RPMI8226 (cell line): ENCODE measurements at places on chromosomes 5 and 9.

- no peak for DNase-seq
Observed at GRCh38 chr5:163967268-163967667, 461.8 kb downstream of the MAT2B start.

DNA sequence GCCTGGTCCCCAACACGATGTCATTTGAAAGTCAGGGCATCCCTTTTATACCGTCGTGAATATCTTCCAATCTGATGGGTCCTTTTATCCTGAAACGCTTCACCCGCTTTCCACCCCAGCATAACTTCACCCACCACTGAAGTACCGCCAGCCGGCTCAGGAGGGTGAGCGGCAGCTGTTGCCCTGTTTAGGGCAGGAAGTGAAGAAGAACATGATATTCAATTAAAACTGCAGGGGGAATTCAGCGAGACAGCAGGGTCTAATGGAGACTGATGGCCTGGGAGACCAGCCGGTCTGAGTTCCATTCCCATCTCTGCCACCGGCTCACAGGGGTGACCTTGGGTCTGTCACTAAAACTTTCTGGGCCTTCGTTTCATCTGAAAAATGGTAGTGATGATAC is 68.2 kb upstream of the EGFLAM start:
- DNase-seq, result no peak

- DNase-seq, result no peak
Observed at GRCh38 chr5:149127394-149127955, 13.8 kb upstream of the ABLIM3 start.

GRCh38 chr5:154844809-154845208 is 5.6 kb downstream of the FAXDC2 start:
- no peak for DNase-seq

DNA sequence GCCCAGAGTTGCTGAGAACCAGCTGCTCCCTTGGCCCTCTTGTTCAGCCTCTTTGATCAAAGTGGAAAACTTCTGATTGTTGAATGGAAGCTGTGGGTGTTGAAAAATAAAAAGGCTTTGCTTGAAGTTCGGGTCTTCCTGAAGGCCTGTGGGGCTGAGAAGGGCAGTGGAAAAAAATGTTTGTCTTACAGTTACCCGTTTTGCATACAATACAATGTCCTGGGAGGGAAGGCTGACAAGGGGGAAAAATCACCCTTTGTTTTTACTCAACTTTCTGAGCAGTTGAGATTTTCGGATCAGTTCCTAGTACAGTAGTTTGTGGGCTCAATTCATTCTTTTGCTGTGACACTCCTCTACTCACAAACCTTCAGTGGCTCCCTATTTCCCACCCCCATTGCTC is 2.1 kb upstream of the TNFSF8 start:
- DNase-seq, result no peak

GRCh38 chr9:134607971-134608370 is 33.6 kb upstream of the COL5A1 start:
- peak; percentile 65 for DNase-seq

GRCh38 chr5:177403792-177404640 is 3.6 kb upstream of the PFN3 start:
- peak; percentile 93 for DNase-seq

GRCh38 chr5:168002116-168002515 is 289.3 kb upstream of the WWC1 start:
- DNase-seq, result no peak

- DNase-seq, result no peak
Observed at GRCh38 chr5:173198049-173198448, 37.0 kb downstream of the NKX2-5 start.

DNA sequence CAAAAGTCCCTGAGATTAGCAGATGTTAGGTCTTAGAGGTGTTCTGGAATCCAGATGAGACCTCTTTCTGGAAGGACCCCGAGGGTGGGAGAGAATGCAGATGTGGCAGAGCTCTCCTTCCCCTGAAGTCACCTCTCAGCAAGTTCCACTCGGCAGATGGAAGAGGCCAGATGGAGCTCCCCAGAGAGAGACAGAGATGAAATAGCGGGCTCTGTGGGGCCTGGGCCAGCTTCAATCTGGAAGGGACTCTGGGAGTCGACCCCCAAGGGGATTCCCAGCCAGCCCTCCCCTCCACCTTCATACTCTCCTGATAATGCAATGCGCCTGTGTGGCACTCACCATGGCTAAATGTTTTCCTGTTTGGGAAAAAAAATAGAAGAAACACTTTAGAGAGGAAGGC is 60.2 kb downstream of the WNK2 start:
- DNase-seq, result no peak

DNA sequence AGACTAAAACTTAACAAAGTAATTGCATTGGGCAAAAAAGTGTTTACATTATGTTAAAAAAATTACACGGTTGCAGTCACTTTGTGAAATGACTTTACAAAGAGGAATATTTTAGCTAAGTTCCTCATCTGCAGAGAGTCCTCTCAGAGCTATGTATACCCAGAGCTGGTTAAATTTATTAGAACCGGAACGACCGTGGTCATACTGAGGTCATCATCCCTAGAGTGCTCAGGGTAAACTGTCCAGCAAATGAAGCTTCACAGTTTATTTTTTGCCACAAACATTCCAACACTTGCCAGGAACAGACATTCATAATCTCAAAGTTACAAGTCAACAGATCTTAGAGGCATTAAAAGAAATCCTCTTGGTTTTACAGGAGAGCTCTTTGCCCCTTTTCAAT is 897 bp downstream of the ROPN1L start:
- DNase-seq, result no peak

- DNase-seq, result no peak
Observed at GRCh38 chr9:127887792-127888191, 10.3 kb upstream of the AK1 start.

GRCh38 chr9:17251100-17251499 is 116.3 kb downstream of the CNTLN start:
- DNase-seq, result no peak

DNA sequence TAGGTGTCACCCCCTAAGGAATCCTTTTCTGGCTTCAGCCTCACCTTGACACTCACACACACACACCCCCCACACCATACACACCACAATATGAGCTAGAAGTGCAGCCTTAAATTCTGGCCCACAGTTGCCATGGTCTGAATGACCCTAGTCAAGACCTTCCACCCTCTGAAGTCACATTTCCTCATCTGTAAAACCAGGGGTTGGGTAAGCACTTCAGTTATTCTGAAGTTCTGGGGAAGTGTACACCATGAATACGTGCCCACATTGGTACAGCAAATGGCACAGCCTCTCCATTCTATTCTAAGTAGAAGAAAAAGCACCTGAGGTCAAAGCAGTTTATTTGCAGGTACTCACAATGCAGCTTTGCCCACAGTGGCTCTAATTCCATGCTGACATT is 372.8 kb upstream of the KLF4 start:
- no peak for DNase-seq

GRCh38 chr5:54397420-54397819 is 58.1 kb upstream of the HSPB3 start:
- DNase-seq, result no peak
